CD4-positive, alpha-beta T cell treated with Interleukin-10 for 1 hour (primary cell): ENCODE measurements at places on chromosomes 1 and 21.

DNA sequence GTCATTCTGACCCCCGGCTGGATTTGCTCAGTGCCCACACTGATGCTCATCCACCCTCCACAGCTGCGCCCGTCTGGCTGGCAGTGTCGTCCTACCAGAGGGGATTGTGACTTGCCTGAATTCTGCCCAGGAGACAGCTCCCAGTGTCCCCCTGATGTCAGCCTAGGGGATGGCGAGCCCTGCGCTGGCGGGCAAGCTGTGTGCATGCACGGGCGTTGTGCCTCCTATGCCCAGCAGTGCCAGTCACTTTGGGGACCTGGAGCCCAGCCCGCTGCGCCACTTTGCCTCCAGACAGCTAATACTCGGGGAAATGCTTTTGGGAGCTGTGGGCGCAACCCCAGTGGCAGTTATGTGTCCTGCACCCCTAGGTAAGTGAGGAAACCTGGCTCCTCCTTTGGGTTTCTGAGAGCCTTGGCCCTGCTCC is 5.7 kb upstream of the EFNA4 start:
- DNase-seq = no peak

GRCh38 chr1:26790551-26790953 is 2.8 kb downstream of the PIGV start:
- DNase-seq = peak; percentile 27

- no peak for DNase-seq
These were observed 3.6 kb downstream of the PRKAB2 start for GRCh38 chr1:147168626-147169058.

- DNase-seq = no peak
These were observed 36.3 kb upstream of the PAXBP1 start for GRCh38 chr21:32807717-32808380.

GRCh38 chr1:117098287-117098890 is 23.2 kb downstream of the TRIM45 start:
- no peak for DNase-seq

DNA sequence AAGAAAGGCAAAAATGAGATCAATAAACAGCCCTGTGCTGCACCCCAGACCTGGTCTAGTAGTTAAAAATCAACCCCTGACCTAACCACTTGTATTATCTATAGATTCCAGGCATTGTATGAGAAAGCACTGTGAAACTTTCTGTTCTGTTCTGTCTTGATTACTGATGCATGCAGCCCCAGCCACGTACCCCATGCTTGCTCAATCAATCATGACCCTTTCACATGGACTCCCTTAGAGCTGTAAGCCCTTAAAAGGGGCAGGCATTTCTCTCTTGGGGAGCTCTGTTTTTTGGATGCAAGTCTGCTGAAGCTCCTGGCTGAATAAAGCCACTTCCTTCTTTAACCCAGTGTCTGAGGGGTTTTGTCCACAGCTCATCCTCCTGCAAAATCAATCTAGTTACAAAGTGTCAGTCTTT is 24.2 kb upstream of the CD34 start:
- no peak for DNase-seq

GRCh38 chr1:241770115-241770514 is 77.9 kb upstream of the EXO1 start:
- DNase-seq = no peak

DNA sequence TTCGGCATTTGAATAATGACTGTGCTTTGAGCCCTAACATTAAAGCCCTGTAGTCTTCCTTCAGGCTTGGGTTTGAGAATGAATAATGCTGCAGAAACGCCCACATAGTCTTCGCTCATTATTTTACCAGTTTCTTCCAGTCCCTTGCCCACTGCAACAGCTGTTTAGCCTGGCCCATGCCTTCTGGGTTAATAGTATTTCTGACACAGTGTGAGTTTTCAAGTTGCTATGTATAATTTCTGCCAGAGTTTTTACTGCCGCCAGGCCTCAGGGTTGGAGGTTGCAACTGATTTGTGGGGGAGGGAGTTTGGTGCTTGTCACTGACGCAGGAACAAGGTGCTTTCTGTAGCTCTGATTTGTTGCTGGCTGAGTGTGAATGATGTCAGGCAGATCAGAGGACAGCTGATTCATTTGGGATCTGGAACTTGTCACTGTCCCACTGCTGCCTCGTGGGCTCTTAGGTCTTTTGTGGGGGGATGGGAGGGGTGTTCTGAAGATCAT is 109.8 kb downstream of the MAST2 start:
- DNase-seq = no peak

DNA sequence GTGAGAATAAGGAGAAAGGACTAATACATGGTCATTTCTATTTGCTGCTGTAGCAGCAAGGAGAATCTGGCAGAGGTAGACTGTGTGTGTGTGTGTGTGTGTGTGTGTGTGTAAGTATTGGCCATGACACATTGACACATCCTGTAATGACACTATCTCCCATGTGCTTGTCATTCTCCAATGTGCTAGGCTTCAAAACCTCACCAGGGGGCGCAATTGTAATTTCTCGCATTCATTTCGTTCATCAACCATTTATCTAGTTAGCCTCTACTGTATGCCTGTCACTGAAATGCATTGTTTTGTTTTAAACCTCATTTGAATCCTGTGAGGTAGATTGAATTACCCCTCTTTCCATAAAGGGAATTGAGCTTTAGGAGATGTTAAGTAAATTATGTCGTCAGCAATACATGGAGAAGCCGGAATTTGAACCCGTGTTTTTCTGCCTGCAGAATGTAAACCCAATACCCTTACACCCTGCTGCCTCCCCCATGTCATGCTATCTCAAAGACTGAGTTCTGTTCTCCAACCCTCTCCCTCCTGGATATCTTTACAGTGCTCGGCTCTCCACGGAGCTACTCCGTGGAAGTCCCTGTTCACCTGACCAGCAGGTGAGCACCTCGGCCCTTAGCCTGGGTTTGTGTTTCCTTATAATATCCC is 100.8 kb downstream of the UCK2 start:
- DNase-seq = peak; percentile 61

DNA sequence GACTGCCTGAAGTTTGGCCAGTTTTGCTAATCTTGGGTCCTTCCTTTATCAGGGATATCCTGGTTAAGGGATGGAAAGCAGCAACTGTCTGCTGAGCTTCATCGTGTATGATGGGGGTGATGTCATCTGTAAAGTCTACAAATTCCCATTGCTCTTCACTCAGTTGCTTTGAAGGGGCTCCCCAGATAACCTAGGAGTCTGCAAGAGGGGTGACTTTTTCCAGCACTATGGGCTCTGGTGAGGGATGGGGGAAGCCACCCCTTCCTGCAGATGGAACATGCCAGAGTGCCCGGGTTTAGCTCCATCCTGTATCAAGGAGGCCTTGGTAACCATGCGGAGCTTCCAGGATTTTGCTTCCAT is 28.4 kb downstream of the EDARADD start:
- DNase-seq = no peak

GRCh38 chr1:71223641-71224340 is 143.0 kb upstream of the ZRANB2 start:
- no peak for DNase-seq

DNA sequence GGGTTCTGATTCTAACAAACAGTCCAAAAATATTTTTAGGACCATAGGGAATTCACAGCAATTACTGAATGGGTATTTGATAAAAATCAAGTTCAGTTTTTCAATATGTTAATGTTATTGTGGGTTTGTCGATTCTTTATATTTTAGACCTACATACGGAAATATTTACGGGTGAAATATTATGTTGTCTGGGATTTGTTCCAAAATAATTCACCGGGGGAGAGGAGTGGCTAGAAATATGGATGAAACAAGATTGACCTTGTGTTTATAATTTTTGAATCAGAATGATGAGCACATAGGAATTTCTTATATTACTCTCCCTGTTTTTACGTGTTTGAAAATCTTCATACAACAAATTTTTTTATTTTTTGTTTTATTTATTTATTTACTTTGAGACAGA is 56.7 kb upstream of the USP1 start:
- no peak for DNase-seq

- DNase-seq = no peak
These were observed 36.9 kb upstream of the EDEM3 start for GRCh38 chr1:184791550-184791900.

DNA sequence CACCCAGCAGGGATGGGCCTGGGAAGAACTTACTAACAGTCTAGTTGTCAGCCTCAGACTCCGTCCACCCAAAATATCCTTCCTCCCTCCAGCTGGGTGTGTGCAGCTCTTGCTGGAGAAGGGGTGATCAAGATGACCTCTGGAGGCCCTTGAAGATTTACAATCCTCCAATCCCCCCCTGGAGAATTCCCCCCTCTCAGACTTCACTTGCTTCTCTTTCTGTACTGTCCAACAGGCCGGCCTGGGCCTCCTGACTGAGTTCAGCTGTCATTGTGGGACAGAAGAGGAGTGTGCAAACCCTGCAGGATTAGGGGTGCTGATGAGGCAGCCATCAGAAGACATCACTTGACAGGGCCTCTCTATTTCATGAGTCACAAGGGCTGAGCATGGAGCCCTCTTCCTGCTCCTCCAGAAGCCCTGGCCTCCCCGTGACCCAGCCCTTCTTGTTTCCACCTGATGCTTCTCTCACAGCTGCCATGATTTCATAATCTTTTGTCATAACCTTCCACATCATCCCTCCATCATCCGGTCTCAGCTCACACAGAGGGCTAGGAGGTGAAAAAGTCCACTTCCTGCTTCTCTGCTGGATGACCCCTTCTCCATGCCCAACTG is 17.5 kb upstream of the IGFN1 start:
- no peak for DNase-seq

DNA sequence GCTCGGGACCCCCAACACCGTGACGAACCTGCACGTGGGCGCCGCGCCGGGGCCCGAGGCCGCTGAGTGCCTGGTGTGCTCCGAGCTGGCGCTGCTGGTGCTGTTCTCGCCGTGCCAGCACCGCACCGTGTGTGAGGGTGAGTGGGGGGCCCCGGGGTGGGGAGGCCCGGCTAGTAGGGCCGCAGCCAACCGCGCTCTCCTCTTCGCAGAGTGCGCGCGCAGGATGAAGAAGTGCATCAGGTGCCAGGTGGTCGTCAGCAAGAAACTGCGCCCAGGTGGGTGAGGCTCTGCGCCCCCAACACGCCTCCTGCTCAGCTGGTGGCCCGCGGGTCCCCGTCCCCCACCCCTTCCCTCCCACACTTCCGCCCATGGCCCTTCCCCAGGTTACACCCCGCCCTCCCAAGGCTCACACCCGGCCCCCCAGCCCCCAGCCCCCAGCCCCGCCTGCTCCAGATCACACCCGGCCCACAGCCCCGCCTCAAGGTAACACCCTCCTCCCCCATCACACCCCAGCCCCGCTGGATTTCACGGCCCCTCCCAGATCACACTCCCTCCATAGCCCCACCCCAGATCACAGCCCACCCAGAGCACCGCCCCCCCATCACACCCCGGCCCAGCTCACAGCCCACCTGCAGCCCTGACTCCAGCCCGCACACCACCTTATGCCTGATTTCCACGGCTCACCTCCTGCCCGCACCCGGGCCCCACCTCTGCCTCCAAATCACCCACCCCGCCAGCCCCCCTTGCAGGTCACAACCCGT is 2.4 kb upstream of the MMP23B start:
- DNase-seq = peak; percentile 91

DNA sequence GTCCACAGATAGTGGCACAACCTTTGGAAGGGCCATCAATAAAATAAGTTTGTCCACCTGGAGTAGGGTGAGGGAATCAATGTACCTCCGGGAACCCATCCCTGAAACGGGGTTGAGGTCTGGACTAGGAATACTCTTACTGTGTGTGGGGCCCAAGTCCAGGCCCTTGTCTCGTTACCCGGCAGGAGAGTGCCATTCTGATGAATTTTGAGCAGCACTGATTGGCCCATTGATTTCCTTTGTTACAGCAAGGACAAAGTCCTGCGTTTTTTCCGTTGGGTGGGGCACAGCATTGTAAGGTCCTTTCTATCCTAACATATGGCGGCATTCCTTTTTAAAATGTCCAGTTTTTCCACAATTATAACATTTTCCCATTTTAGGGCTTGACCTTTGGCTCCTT is 75.2 kb downstream of the AXDND1 start:
- DNase-seq = no peak

- no peak for DNase-seq
These were observed 100.4 kb upstream of the USH2A start for GRCh38 chr1:216523449-216524190.

GRCh38 chr1:174746024-174746808 is 253.5 kb upstream of the CACYBP start:
- DNase-seq = no peak

DNA sequence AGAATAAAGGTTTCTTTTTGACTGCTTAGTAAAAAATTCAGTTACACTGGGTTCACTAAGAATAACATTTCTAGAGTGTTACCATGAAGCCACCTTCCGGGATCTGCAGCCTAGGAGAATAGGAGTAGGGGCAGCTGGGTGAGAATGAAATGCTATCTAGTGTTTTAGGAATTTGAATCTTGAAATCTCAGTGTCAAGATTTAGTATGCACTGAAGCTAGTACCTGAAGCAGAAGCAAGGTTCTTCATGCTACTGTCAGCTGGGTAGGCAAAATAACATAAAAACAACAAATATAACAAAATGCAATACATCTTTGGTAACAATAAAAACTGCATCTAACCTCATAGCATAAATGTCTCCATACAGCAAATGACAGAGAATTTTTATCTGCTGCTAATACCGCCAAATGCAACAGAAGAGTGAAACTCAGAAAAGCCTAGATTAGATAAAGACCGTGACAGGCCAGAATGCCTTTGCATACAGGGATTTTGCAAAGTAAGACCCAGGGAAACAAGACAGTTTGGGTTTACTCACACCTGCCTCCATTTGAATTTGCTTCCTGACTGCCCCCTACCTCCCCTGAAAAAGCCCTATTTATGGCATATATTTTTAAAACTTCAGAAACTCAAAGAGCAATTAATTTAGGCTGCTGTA is 58.2 kb downstream of the GADD45A start:
- no peak for DNase-seq

DNA sequence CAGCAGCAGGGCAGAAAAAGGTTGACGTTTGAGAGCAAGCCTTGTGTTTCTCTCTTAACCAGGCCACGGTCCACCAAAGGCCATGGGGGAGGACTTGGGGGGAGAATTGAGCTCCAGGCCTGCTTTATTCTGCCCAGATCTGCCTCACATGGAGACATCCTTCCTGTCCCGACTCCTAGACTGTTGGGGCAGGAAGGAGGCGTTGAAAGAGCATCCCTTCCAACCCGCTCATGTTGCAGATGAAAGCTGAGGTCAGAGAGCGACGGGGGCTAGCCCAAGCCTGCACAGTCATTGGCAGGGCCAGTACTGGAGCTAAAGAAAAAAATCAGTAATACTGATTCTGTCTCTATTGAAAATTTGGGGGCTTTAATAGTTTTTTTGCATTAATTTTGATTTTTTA is 46.6 kb downstream of the MYOM3 start:
- DNase-seq = no peak

DNA sequence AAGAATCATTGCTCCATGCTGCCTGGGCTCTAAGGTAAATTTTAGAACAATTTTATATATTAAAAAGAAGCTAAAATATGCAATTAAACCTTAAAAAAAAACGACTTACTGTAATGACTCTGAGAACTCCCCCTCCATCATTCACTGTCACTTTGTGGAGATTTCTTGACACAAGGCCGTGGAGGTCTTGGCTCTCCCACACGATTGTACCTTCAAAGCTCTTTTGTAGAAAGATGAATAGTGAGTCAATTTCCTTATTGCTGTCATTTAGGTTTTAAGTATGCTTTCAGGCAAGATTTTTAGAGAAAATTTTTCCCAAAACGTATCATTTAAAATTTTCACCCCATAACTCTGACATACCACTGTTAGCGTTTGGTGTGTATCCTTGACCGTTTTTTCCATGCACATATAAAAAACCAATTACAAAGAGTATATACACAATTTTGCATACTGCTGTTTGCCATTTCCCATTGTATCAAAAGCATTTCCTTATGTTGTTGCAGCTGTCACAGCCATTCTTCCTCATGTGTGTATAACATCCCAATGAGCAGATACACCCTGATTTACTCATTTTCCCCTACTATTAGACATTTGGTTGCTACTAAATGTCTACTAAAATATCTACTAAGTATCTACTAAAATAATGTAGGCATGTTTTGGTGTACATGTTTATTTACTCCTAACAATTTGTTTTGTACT is 33.4 kb downstream of the B3GALNT2 start:
- no peak for DNase-seq
